Activated CD8-positive, alpha-beta memory T cell treated with anti-CD3 and anti-CD28 coated beads for 1 hour (primary cell): ENCODE measurements at places on chromosomes 3 and 15.

- no peak for DNase-seq
These were observed 62.2 kb downstream of the ABTB1 start for GRCh38 chr3:127734754-127735473.

DNA sequence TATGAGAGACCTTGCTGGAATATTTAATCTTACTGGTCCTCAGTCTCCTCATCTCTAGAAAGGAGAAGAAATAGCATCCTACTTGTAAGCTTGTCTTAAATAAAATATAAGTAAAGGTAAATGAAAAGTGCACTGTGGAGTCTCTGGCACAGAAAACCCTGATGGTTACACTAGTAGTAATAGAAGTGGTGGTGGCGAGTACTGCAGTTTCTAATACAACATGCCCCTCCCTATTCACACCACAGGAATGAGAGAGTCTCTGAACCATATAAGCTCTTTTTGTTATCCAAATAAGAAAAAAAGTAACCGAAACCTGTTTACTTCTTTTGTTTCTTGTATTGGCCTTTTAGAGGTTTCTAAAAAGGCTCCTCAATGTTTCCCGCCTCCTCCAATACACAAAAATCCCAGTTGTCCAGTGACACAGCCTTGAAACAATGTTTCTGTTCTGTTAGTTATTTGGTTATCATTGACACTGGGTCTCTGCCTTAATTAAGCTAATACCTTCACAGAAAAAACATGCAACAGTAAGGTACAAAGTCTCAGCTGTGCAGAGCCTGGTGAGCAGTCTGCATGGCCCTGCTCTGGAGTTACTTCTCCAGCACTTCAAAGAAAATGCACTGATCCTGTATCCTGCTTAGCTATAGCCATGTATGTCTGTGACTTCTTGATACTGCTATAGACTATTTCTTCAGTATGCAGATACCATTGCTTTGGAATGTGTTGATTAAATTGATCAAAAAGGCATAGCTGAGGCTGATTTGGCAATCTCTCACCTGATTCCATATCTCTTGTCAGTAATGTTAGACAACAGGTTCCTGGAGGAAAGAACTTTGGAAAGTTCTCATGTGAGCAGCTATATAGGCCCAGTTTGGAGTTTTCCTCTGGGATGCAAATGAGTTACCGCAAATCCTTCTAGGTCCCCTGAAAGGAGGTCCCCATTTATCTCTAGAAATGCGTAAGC lies 315.6 kb upstream of the IL12A start:
- DNase-seq: no peak

- no peak for DNase-seq
These were observed 12.6 kb upstream of the APH1B start for GRCh38 chr15:63264688-63265293.

DNA sequence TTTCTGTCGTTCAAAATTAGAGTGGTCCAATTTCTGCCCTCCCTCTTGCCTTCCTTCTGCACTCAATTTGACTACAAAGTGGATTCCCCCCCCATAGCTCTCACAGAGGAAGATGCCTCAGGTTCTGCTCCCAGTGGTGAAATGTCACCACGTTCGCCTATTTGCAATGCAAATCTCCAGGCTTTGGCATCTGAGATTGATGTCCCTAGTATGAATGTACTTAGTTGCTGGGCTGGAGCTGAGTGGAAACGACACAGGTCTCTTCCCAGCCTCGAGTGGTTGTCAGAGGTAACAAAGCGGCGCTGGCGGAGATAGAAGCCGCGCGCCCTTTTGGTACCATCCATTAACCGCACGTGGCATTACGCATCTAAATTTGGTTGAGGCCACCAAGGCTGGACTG lies 860.1 kb downstream of the MCTP2 start:
- no peak for DNase-seq

- no peak for DNase-seq
These were observed 81.8 kb upstream of the MLF1 start for GRCh38 chr3:158489181-158489580.

DNA sequence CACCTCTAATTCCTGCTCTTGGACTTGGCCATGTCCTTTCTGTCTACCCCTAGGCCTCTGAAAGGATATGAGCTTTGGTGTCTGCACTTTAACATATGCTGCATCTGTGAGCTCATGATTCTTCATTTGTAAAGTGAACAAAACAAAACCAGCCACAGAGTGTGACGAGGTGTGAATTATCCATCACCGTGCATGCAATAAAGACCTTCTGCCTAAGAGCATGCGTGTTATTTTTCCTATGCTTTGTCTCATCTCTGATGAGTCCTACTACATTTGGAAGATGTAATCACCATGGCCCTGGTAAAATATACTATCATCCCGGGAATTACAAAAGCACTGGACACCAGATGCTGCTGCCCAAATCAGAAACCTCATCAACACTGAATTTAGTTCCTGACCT lies 103.5 kb upstream of the KCNAB1 start:
- no peak for DNase-seq

DNA sequence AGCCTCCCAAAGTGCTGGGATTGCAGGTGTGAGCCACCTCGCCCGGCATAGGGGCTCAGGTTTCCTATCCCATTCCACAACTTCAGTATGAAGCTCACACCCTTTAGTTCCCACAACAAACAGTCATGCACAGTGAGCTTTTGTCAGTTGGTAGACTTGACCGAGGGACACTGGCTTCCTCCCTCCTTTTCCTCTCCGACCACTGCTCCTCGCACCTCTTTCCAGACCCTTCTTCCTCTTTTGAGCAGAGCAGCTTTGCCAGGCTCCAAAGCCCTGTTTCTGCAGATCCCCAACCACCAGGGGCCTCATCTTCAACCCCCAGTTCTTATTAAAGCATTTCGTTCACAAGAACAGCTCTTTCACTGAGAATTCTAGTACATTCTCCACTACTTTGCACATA lies 12.7 kb upstream of the CILP start:
- DNase-seq: no peak

GRCh38 chr15:63502137-63502766 lies 2.1 kb upstream of the USP3 start:
- no peak for DNase-seq

DNA sequence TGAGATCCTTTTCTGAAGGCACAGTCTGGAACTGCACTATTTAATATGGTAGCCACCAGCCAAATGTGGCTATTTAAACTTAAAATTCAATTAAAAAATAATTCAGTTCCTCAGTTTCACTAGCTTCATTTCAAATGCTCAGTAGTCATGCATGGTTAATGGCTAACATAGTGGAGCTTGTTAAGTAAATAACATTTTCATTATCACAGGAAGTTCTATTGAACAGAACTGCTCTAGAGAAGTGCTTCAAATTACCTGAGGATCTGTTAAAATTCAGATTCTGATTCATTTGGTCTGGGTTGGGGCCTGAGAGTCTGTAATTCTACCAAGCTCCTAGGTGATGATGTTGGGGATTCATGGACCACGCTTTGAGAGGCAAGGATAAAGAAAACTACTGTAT lies 109.6 kb upstream of the THRB start:
- no peak for DNase-seq

DNA sequence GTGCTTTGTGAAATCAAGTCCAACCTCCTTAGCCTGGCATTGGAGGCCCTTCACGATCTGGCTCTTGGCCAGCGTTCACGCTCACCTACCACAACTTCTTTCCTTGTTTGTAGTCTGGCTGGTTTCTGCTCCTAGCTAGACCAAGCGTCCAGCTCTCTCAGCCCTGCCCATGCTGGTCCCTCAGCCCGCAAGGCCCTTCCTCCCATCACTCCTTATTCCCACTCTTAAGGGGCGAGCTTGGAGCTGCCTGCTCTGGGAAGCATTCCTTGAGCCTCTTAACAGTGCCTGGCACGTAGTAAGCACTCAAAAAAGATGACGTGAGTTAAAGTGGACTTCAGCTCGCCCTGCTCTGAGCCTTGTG lies 8.7 kb downstream of the SLC6A6 start:
- DNase-seq: no peak

- DNase-seq: no peak
These were observed 462.4 kb upstream of the THBS1 start for GRCh38 chr15:39118510-39118909.

- no peak for DNase-seq
These were observed 61.9 kb downstream of the FEM1B start for GRCh38 chr15:68339481-68339880.

- no peak for DNase-seq
These were observed 193.4 kb upstream of the LINGO1 start for GRCh38 chr15:77826006-77826695.

DNA sequence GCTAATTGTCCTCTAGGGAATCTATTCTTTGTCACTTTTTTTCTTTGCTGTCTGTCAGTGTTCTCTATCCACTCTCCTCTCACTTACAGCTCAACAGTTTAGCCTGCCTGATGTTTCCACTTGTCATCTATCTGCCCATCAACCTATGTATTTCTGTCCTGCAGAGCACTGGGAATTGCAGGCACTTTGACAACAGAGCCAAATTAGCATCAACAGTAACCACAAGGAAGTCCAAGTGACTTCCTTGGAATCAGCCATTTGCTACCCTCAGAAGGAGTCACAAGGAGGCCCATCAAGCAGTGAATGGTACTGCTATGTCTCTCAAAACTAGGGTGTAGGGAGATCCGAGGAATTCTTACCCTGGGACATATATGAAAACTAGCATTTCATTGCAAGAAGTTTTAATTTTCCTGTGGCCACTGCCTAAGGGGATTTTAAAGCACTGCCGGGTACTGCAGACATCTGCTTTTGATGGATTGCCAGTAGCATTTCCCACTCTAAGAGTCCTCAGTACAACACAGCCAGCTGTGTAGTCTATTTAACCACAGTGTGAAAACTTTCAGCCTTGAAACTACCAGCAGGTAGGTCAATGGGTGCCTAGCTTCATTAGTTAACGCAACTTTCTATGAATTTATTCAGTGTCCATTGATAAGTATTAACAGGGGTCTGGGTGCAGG lies 898.8 kb downstream of the NTRK3 start:
- no peak for DNase-seq

DNA sequence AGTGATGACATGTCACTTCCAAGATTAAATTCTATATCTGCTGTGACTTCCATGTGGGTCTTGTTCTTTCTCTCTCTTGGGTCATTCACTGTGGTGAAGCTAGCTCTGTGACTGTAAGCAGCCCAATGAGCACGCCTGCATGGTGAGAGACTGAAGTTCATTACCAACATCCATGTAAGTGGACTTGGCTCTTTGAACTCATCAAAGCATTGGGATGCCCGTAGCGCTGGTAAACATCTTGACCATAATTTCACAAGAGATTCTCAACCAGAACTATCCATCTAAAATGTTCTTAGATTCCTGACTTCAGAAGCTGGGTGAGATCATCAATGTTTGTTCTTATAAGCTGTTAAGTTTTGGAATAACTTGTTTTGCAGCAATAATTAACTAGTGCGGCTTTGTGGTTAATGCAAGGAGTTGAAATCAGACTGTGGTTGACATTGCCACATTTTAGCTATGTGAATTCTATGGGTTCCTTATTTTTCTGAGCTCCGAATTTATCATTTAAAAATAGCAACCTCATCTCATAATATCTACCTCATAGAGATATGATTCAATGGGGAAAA lies 31.6 kb upstream of the LRRC3B start:
- no peak for DNase-seq

DNA sequence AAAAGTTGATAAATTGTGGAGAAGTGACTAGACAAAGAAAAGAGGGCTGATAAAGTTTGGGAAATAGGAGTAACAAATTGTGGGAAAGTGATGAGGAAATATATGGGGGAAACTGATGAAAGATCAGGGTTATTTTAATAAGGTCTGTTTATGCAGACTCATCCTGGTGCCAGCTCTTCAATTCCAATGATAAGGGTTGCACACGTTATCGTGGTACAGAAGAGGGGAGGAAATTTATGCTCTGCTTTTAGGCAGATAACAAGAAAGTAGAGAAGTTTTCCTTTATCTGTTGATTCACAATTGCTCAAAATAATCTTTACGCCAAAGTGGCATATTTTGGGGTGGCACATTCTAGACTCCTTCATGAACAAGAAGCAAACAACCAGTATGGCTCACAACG lies 32.1 kb upstream of the LIPC start:
- no peak for DNase-seq

DNA sequence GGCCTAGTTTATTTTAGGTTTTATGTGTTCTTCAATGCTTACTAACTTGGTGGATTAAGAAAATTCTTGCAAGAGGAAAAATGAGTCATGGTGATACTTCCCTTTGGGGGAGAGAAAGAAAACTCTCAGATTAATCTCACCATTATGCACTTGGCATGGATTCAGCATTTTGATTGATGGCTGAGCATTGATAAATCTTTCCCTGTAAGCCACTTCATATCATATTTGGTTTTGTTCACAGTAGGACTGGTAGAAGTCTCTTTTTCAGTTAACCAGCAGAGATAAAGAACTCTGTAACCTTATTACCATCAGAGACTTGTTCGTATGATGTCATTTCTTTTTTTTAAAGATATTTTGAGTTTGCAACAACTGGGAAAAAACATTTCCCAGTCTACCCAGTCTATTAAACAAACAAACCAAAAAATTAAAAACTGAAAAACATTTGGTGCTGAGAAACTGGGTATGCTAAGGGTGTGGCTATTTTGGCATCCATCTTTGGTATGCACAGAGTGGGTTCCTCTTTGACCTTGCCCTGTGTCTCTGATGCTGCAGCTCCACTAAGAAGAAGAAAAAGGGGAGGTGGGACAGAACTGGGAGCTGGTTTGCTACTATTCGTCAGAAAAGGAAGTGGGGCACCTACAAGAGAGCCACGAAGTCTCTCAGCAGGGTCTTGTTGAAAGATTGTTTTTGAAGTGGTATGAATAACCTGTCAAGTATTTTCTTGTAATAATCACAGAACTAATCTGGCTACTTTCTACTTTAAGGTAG lies 17.2 kb downstream of the TMOD3 start:
- DNase-seq: no peak
